ENCODE measurements at places on chromosomes 4 and X.

DNA sequence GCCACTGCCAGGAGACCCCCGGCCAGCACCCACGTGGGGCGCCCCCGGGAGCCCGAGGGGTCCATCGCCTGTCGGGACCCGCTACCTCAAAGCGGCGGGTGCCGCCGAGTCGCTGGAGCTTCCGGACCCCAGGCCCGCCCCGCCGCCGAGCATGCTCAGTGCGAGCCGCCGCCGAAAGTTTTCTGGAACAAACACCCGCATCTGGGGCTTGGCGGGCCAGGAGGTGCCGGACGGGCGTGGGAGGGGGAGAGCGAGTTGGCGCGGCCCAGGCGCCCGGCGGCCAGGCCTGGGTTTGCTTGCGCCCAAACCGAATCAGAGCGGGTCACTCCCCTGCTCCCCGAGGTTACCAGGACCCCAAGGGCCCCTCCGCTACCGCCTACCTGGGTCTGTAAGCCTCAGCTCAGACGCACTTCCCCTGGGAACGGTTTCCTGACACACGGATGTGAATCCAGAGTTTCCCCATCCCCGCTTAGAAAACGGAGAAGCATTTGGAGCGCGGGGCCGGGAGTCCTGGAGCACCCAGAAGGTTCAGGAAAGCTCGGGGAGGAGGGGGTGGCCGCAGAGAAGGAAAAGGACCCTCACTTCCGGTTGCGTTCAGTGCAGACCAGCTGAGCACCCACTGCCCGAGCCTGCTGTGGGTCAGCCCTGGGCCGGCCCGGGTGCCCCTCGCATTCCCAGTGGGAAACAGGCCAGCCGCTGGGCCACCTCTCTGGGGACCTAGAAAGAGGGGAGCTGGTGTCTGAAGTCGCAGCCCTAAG is at the start of gene EVC2:
TSS of gene EVC2 (minus strand) at position 111 of the 758 bp plus-strand sequence. CDS start at position 65, 46 bp downstream.
- peak; percentile 63 for DNase-seq

- DNase-seq = no peak
Measured at GRCh38 chr4:37324546-37324945, 80.0 kb downstream of the NWD2 start.

DNA sequence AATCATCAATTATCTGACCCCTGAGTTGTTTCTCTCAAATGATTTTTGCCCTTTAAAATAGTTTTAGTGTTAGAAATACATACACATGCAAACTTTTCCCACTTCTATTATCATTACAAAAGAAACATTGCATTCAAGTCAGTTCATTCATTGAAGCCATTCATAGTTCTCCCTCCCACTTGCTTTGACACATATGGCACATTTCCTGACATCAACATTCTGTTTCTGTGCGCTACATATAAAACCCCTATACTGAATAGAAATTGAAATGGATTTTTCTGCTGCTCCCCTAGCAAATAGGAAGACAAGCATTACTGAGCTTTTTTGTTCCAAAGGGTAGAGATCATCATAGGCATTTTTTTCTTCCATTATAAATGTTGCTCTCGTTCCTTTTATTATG is 497.9 kb upstream of the PCDH10 start:
- no peak for DNase-seq

DNA sequence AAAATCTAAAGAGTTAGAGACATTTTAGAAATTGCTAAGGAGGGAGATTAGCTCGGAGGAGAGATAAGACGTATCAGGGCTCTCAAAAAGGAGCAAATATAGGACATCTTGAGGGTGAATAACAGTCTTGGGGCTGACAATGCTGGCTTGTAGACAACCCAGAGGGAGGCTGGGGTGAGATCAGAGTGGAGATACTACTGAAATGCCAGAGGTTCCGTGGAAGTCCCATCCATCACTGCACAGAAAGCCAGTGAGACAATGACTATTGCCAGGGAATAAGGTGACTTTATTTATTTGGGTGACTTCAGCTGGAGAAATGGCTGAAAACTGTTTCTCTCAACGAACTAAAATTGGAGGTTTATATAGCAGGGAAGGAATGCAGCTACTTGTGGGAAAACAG is 838.1 kb upstream of the AGA start:
- DNase-seq = no peak

DNA sequence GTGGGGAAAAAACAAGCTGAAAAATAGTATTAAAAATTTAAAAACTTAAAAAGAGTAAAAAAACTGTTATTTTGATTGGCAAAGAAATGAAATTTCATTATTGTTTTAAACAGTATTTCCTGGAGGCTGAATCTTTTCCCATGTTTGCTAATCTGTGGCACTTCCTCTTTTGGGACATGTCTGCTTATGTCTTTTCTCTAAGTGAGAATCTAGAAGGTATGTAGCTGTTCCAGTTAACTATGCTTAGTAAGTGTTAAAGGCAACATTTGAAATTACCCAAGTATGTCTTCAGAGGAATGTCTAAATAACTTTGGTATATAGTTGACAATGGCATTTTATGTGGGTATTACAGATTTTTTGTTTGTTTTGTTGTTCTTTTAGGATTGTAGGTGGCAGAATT is 81.6 kb upstream of the TBC1D9 start:
- DNase-seq = no peak

- DNase-seq = no peak
Measured at GRCh38 chr4:107931775-107932321, 499 bp downstream of the CYP2U1 start.

DNA sequence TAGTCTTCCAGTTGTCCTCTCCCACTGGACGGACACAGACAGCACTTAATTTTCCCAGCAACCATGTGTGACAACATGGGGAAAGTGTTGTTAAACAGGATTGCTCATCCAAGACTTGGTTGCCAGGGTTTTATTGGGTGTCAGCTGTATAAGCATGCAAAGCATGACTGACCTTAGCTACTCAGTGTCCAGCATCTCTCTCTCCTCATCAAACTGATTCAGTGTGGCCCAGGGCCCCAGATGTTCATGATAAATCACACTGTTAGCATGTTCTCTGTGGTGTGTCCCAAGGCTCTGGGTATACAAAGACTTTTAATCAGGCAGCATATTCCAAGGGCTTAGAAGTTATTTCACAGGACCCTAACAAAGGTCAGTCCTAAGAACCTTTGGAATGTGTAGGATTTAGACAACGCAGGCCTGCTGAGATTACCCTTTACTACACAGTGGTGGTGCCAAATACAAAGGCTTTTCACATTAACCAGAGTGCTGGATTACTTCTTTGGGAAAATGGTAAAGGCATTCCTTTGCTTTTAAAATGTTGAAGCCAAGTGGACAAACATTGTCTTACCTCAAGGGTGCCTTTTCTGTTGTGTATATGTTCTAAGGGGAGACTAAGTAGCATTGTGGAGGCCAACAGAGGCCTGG is 213.3 kb downstream of the GLUD2 start:
- DNase-seq = no peak

DNA sequence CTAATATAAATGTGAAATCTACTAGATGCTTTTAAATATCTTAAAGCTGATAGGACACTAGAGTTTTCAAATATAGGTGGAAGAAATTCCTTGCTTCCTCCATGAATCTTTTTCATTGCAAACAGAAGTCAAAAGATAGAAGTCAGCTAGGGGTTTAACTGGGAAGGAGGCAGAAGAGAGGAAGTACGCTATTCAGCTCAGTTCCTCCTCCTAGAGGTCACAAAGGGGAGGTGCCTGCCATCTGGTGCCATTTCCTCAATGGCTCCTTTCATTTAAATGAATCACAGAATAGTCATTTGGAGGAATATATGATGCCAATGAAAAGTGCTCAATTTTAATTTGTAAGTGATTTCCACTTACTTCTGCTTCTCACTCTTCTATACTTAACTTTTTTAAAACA is 8.5 kb downstream of the COL25A1 start:
- DNase-seq = no peak

- DNase-seq = no peak
Measured at GRCh38 chrX:6244666-6245065, 16.0 kb upstream of the NLGN4X start.

- peak; percentile 38 for DNase-seq
Measured at GRCh38 chrX:103329991-103330390, at the start of gene TCEAL7. TSS of gene TCEAL7 (plus strand) at chrX:103330239. CDS start at chrX:103331404, 1,165 bp downstream.

DNA sequence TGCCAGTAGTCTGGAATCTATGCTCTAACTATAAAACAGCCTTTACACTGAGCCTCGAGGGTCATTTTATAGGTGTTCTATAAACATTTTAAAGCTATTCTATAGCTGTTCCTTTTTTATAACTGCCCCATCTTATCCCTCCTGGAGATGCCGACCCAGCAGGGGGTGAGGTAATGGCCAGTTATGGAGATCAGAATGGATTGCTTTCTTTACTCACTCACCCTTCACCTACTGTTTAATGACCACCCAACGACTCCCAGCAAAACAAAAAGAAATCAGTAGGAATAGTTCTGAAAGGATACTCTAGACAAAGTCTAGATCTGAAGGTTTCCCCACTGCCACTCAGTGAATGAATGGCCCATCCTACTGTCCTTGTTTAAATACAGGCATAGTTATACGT is 1113.1 kb downstream of the FAT4 start:
- DNase-seq = no peak

DNA sequence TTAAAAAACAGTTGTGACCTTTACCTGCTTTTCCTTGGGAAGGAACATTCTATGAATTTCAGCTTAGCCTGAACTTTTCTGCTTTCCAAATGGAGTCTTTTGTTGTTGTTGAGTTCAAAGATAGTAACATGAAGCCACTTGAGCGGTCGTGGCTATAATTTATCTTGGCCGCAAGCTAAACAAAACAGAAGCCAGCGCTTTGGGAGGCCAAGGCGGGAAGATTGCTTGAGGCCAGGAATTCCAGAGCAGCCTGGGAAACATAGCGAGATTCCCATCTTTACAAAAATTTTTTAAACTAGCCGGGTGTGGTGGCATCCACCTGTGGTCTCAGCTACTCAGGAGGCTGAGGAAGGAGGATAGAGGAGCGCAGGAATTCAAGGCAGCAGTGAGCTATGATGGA is 29.9 kb downstream of the TKTL1 start:
- DNase-seq = peak; percentile 36
